Muscle of arm (tissue), 14 donors: ENCODE measurements at places on chromosomes 7 and 10.
A peak's percentile ranks its signal among the peaks of the same experiment; 100 is the strongest.

DNA sequence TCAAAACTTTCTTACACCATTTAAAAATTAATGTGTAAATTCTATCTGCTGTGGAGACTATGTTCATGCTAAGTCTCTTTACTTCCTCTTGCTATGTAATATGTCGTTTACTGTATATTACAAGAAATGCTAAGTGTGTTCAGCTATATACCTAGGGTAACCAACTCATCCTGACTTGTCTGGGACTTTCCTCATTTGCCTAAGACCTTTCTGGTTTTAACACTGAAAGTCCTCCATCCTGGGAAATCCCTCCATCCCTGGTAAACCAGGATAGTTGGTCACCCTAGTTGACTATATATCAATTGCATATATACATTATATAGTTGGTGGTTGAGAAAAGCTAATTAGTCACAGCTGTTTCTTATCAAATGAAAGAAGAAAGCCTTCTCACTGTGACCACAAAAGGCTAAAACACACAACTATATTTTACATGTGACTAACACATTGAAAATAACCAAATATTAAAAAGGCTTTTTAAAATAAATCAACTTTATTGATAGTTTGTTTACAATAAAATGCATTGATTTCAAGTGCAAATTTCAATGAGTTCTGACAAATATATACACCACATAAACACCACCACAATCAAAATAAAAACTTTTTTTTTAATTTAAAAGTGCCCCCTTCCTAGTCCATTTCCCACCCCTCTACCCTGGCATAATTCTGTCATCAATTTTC lies 167.7 kb upstream of the INHBA start:
- DNase-seq = no peak

- peak; percentile 75 for DNase-seq
Measured at GRCh38 chr10:117727421-117727820, 184.9 kb downstream of the EMX2 start.

- DNase-seq = no peak
Measured at GRCh38 chr7:137888241-137888640, 41.5 kb upstream of the DGKI start.

DNA sequence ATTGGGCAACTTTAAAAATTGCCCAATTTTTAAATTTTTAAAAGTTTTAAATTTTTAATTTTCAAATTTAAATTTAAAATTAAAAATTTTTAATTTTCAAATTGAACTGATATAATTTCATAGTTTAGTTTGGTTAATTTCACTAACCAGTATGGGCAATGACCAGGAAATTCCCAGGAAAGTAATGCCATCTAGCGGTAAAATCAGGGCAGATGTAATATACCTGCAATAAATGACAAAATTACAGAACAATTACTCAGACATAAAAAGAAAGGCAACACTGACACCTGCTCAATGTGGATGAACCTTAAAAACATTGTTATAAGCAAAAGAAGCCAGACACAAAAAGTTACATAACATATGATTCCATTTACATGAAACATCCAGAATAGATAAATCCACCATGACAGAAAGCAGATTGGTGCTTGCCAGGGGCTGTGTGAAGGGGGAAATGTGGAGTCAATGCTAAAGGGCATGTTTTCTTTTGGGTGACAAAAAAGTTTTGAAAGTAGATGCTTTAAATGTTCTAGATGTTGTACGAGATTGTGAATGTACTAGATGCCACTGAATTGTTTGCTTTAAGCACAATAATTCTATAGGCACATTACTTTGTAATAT lies 28.6 kb upstream of the SLC16A12 start:
- peak; percentile 38 for DNase-seq

- no peak for DNase-seq
Measured at GRCh38 chr10:124091646-124092249, 1.6 kb downstream of the CHST15 start.
